ENCODE measurements at places on chromosomes 2 and 18.

DNA sequence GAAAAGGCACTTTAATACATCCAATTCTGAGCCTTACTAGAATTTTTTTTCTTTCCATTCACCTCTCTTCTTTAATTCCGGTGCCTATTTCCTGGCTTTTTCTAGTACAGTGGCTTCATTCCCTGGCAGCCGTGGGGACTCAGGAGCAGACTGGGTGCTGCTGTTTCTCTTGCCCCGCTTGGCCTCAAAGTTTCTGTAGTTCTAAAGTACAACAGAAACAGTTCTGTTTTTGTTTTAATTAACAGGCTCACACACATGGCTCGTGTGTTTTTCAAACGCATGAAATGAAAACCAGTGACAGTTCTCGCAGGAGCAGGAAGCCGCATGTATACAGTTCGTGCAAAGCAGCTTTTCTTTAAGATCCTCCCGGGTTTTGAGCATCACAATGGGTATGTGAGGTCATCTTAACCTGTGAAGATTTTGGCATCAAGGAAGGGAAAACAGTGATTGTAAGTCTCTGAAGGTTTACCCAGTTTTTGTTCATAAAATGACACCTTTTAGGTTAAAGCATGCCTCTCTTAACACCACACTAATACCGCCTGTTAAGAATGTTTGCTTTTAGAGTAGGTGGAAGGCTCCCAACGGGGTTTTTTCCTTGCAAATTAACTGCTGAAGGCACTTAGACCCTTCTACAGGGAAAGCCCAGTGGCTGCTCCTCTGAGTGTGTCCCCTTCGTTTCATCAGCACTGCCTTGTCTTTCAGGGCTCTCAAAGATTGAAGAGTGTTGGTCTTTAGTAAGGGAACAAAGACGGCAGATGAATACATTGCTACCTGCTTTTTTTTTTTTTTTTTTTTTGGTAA is 5.8 kb downstream of the FZD7 start:
- no peak for DNase-seq

- DNase-seq = no peak
These were observed 95.6 kb upstream of the KLHL14 start for GRCh38 chr18:32868406-32868805.

DNA sequence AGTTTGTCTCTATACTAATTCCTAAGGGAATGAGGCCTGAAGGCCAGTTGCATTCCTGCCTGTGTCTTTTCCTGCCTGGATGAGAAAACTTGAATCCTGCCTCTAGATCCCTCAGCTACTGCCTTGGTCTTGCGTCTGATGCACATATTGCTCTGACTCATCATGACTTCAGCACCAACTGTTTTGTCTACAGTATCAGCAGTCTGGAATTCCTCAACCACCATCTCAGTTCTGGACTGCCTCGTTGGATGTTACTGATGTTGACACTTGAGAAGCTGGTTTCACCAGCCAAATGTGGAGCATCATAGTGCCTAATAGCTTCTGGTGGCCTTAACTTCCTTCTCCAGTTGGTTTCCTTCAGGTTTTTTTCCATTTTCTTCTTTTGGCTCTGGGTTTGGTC is 211.0 kb downstream of the CTNNA2 start:
- no peak for DNase-seq

GRCh38 chr2:237343993-237344392 is 70.0 kb downstream of the COL6A3 start:
- no peak for DNase-seq

DNA sequence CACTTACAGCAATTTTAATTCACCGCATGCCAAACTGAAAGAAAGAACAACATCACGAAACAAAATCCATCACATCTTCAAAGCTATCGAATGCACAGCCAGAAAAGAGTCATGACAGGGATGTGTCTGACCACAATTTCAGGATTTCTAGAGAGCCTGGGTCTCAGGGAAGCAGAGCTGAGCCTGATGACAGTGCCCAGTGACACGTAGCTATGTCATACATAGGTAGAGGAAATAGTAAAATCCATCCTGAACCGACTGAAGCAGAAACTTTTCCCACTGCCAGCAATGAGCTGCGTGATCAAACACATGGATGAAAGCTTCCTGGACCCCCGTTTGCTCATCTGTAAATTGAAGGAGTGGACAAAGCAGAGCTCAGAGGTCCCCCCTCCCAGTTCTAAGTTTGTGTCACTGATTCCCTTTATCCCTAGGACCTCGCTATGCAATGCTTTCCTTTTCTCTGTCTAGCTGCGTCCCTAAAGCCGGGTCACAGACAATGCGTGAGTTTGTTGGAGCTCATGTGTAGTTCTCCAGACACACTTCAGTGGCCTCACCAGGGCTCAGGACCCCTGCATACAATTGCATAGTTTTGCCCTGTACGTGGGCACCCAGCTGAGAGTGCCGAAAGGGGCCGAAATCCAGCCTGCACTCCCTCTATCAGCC is 37.6 kb downstream of the CCBE1 start:
- no peak for DNase-seq

DNA sequence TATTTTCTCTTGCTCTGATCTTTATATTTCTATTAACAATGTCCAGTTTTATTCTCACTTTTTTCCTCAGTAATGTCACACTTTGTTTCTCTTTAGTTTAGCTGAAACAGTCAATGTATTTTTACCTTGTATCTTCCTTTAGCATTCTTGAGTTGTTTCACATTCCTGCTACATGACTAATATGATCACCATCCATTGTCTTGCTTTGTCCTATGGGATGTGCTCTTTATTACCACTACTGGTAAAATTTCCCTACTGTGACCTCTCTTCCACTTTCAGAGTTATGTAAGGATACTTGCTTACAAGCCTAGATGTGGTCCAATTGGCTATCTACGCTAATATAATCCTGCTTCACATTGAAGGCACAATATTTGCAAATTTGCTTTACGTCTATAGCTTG is 457.9 kb downstream of the PIK3C3 start:
- no peak for DNase-seq
